Neural crest cell (in vitro differentiated cells): ENCODE measurements at places on chromosomes 13 and 19. TPM values are rescaled to one million over a fixed set of nuclear protein-coding genes. Genes with fewer than 3 reads are reported as not detected.

TJP3 gene
- not detected in 2 replicates for total RNA-seq

DGKH gene
- total RNA-seq: 10.0 and 12.4 TPM in 2 replicates

ZNF30 gene
- 6.2 and 7.2 TPM in 2 replicates for total RNA-seq

DCLK1 gene
- 20.0 and 22.4 TPM in 2 replicates for total RNA-seq

FCAR gene
- total RNA-seq: not detected in 2 replicates

RNF17 gene
- total RNA-seq: not detected in 2 replicates

ZNF506 gene
- total RNA-seq: 3.7 and 5.0 TPM in 2 replicates

- no peak for DNase-seq
Observed at GRCh38 chr19:1265615-1266128, 3.5 kb upstream of the CIRBP start.

DNA sequence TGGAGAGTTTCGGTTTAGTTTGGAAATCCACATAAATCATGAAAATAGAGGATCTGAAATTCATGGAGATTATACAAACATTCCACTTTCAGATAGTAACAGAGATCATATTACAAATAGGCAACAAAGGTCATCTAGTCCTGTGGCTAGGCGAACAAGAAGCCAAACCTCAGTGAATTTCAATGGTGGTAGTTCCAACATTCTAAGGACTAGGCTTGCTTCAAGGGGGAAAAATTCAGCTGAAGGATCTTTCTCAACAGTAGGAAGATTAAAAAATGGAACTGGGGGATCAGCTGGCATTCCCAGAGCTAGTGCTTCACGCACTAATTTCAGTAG is 47.0 kb downstream of the FOXO1 start:
- no peak for DNase-seq

- DNase-seq: no peak
Observed at GRCh38 chr19:8576273-8576993, 809 bp downstream of the MYO1F start.

DNA sequence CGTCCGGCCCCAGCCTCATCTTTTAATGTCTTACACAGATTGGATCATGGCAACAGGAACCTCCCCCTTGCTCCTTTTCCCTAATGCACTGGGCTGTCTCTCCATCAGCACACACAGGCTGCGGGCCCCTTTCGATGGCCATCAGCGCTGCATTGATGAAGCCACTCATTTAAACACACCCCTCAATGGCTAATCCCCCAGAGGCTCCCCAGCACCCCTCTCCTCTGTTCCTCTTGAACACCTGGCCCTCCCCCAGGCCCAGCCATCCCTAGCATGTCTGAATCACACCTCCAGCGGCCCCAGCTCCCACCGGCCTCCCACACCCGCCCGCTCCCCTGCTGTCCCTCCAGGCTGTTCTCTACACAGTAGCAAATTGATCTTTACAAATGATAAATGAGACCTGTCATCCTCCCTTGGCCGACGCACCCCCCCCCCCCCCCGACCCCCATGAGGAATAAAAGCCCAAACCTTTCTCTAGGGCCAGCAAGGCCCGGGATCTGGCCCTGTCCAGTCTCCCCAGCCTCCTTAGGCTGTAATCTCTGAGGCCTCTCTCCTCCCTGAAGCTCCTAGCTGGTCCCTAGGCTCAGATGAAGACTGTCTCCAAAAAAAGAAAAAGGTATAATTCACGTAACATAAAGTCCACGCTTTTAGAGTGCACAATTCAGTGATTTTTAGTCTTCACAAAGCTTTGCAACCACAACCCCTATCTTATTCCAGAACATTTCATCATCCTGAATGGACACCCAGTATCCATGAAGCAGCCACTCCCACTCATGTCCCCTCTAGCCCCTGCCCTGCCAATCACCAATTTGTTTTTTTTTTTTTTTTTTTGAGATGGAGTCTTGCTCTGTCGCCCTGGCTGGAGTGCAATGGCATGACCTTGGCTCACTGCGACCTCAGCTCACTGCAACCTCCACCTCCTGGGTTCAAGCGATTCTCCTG is 7.4 kb downstream of the RPL28 start:
- no peak for DNase-seq

GRCh38 chr19:11485245-11485837 is 4.5 kb upstream of the ELAVL3 start:
- DNase-seq: no peak

DNA sequence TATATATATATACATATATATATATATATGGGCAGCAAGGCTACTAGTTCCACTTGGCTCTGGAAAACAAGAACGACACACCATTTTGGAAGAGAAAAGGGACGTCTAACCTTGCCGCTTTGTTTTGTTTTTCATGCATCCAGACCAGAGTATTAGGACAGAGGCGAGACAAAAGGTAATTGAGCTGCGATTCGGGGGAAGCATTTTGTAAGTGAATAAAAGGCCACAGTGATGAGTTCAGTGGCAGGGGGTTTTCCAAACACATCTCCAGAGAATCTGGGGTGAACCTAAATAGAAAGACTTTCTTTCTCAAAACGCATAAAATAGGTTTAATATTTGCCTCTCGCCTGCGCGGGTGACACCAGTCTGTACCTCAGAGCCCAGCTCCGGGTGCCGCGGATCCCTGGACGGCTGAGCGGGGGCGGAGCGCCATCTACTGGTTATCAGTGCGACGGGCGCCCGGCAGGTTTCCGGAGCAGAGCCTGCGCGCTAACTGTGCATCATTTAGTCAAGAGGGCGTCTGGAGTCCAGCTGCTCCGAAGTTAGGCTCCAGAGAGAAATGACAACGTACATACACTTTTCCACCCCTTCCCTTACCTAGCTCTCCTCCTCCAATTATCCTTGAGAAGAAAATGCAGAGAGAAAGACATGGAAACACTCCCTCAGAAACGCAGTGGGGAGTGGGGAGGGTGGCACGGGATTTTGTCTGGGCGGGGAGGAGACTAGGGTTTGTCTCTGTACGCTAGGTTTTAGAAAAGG is 262.3 kb downstream of the TBC1D4 start:
- peak; percentile 96 for DNase-seq

GRCh38 chr19:3908266-3909054 is 24.4 kb upstream of the NMRK2 start:
- no peak for DNase-seq

GRCh38 chr13:27374126-27374613 is 50.2 kb upstream of the GTF3A start:
- DNase-seq: no peak

GRCh38 chr19:45205810-45206209 is 27.2 kb downstream of the BLOC1S3 start:
- no peak for DNase-seq

DNA sequence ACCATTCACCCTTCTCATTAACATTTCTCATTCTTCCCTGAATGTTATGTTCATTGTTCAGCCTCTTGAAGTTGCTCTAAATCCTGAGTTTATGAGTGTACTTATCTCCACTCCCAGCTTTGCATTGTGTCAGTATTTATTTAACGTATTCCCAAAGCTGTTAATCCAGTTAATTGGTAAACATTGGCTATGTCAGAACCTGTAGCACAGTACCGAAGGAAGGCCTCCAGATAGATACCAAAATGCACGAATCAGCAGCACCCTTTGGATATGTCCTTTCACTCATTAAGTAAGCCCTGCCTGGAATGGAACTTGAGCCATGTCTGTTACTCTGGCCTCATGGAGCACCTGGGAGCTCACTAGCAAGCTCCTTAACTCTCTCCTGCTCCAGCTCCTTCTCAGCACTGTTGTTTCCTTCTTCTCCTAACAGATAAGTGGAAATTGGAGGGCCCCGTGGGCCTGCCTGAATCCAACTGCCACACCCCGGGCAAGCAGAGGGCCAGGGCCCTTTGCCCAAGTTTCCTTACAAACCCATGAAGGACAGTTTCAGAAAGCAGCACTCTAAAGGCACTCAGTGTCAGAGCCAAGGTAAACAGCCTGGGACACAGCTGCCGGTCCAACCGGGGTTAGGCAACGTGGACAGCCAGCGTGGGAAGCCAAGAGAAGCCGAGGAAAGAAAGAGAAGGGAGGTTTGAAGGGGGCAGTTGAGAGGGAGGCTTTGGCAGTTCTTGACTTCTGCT is 155.0 kb upstream of the SERP2 start:
- no peak for DNase-seq

DNA sequence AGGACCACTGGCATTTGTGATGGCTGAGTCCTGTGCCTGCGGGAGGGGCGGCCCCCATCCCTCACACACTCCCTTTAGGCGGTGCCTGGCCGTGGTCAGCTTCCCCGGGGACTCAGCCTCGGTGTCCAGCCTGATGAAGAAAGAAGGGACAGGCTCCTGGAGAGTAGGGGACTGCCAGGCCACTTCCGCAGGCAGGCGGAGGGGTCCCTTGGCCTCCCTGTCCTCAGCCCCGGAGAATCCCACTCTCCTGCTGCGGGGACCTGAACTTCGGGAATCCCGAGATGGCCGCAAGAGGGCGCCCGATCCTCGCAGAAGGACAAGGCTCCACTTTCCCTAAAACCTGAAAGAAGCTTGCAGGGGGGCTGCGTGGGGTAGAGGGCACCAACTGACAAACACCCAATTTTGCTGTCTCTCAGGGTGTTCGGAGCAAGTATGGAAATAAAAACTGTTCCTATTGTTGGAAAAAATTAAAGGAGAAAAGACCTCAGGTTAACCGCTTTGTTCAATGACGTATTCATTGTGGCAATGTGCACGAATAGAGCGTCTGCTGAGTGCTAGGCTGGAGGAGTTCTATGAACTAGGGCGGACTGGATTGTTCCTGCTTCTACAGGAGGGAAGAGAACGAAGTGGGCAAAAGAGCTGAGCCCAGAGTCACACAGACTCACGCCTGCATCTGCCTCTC is 297.3 kb downstream of the ZNF536 start:
- DNase-seq: peak; percentile 84

- DNase-seq: no peak
Observed at GRCh38 chr13:24040835-24041234, 119.7 kb upstream of the SPATA13 start.

DNA sequence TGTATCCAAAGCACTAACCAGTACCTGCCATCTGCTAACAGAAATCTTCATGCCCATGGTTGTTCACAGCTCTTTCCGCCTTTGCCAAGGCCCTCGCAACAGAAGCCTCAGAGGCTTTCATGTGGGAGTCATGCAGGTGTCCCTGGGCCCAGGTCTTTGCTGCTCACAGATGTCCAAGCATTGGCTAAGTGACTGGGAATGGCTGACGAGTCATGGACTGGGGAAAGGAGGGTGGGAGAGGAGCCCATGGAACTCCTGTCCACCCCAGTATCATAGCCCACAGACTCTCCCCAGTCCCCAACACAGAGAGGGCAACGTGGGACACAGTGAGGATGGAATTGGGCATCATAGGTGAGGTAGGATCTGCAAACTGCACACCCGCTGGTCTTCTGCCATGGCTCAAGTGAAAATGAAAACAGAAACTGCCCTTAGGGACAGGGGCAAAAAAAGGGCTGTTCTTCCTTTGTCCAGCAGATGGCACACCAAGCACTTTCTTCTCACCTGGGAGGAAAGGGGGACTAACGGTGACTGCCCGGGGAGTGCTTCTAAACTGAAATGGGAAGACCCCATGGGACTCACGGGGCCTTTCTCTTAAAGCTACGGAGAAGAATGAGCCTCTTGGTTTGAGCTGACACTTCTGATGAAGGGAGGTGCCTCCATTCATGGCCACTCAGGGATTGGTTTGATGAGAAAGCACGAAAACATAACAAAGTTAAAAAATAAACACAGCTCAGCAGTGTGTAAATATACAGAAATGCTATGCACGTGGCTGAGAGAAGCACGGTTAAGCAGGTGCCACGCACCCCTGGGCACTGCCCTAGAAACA is 11.1 kb upstream of the DHRS12 start:
- peak; percentile 67 for DNase-seq

- no peak for DNase-seq
Observed at GRCh38 chr19:34989298-34989697, 10.8 kb upstream of the GRAMD1A start.

- no peak for DNase-seq
Observed at GRCh38 chr13:83423861-83424260, 458.4 kb downstream of the SLITRK1 start.

DNA sequence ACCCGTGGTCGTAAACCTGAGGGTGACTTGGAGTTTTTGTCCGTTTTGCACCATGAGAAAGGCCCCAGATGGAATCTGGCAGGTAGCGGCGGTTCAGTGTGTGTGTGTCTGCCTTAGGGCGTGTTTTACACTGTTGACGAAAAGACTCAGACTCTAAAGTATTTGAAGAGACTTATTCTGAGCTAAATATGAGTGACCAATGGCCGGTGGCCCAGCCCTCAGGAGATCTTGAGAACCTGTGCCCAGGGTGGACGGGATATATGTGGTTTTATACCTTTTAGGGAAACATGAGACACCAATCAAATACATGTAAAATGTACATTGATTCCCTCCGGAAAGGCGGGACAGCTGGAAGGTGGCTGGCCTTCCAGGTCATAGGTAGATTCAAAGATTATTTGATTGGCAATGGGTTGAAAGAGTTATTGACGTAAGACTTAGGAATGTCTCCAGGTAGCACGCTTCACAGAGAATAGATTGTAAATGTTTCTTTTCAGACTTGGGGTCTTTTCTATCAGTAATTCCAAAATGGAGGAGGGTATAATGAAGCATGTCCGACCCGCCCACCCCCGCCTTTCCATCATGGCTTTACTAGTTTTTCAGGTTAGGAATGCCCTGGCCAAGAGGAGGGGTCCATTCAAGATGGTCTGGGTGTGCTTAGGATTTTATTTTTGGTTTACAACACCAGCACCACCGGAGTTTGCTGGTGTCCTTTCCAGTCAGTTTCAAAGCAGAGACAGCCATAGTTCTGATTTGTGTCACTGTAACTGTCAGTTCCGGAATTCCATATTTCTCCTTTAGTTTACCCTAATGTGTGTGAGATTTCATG is 1.0 kb upstream of the ZNF529 start:
- DNase-seq: no peak

DNA sequence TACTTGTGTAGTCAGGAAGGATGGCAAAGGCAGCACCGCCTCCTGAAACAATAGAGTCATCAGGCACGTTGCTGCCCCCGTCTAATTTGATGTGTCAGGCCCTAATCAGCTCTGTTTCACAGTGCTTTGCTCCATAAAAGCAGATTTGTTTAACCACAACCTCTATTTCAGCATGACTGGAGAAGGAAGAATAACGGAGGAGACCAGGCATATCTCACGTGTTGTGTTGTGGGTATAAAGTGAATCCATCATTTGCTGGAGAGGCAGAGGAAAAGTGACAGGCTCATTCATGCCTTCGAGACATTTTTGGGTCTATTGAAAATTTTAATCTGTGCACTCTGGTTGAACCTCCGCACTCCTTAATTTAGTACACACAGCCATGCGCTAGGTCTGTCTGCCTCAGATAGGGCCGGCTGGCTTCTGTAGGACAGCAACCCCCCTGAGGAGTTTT is 940.4 kb upstream of the SLC10A2 start:
- DNase-seq: no peak

DNA sequence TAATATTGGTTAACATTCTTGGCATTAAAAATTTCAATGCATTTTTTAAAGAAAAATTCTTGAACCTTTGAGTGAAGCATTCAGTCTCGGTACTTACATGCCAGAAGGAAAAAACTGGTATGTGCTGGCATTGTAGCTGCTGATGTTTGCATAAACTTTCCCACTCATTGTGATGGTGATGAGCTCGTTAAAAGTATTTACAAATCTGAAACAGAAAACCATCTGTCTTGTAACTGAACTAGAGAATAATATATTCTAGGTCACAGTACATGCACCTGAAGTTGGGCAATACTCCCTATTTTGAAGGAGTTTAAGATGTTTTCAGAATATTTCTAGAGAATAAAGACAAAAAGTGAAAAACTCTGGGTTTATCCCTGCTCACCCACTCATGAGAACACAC is 64.1 kb downstream of the SLC15A1 start:
- no peak for DNase-seq

- DNase-seq: no peak
Observed at GRCh38 chr13:99467764-99468163, 33.5 kb upstream of the TM9SF2 start.

- DNase-seq: no peak
Observed at GRCh38 chr13:112270951-112271350, 105.2 kb upstream of the SPACA7 start.
